ENCODE measurements at places on chromosomes 16 and 17.

DNA sequence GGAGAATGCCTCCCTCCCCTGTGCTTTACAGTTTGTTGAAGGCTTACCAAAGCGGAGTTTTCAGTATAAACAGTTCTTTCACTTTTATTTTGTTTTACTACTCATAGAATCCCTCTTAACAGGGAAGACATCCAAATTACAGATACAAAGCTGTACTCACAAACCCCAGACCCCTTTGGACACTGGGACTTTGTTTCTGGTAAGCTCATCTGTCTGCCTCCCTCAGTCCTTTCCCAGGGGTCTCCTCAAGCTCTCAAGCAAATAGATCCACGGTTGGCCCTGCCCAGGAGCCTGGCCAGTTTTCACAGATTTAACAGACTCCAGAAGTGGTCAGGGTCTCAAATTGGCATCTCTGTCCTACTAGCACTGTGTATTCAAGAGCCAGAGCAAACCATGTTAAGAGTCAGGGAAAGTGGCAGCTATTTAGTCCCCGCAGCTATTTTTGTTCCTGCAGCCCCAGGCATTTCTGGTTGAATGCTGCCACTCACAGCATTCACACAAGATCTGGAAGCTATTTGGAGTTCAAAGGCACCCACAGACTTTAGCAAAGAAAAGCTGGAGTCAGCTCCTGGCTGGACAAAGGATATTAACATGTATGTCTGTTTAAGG is 54.2 kb downstream of the TMEM100 start:
- no peak for DNase-seq

GRCh38 chr16:53947642-53948041 is 243.7 kb downstream of the FTO start:
- DNase-seq = no peak

DNA sequence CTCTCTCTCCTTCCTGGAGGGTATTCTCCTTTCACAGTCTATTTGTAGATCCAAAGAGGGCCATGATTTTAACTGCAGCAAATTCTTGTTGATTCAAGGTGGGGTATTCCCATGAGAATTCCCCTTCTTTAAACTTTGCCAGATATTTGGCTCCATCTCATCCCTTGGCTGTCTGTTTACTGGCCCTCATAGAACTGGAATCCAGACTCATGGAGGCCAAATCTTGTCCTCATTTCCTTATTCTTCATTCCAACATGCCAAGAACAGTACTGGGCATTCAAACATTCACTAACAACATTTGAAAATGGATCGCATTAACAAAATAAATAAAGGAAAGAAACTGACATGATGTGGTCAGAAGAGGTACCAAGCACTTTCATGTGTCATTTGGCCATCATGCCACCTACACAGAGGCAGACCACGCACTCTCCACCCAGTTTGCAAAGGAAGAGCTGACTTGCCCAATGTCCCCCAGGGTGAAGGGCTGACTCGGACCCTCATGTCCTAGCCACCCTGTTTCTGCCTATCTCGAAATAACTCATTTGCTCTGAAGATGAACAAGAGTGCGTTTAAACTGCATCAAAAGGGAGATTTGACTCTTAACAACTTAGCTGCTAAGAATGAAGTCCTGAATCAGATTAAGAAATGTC is 23.1 kb upstream of the SLC35B1 start:
- DNase-seq = no peak

- peak; percentile 84 for DNase-seq
These were observed 4.2 kb upstream of the FBXL16 start for GRCh38 chr16:709566-710499.

- DNase-seq = no peak
These were observed 1.2 kb downstream of the SRR start for GRCh38 chr17:2304931-2305330.

DNA sequence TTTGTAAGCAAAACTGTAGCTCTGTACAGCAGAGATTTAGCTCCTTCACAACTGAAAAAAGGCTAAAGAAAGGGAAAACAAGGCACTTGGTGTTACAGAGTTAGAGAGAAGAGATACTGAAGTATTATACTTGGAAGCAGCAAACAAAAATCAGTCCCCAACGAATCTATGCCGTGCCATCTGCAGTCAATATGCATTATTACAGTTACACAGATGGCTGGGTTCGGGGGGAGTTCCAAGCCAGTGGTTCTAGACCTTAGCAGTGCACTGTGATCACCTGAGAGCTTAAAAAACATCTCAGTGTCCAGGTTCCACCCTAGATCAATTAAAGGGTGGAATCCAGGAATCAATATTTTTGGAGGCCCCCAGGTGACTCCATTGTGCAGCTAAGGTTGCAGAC is 489.9 kb downstream of the SHISA9 start:
- no peak for DNase-seq

DNA sequence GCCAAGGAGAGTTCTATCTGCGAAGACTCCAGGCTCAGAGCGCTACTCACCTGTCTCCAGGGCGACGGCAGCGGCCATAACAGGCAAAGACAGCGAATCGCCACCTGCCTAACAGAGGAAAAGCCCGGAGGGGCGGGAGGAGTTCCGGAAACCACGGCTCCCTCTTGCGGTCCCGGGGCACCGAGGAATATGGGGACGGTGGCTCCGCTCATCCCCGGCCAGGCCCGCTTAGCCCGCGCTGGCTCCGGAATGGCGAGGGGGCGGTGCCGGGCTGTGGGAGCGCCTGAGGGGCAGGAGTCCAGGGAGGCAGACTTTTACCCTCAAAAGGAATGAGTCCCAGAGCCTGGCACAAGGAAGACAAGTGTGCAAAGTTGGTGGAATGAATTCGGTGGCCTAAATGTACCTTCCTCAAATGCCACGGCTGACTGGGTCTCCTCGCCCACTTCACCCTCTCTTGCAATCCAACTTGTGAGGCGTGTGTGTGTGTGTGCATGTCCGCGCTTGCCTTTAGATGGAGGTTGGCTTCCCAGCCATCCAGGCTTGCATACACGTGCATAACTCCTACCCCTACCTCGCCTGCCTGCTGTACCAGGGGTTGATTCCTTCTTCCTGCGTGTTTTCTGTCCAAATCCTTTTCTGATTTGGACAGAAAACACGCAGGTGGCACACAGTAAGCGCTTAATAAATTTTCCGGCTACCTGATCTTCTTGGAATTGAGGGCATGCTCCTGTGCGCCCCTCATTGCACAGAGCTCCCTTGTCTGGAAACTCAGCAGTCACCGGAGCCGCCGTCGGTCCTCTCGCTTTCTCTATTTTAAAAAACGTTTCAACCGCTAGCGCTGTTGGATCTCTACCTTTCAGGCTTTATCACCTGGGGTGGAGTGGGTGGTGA is 3.5 kb downstream of the C17orf100 start:
- no peak for DNase-seq

- peak; percentile 96 for DNase-seq
These were observed 65.6 kb downstream of the PDPK1 start for GRCh38 chr16:2603165-2604015.

GRCh38 chr17:7060165-7060891 is 16.4 kb upstream of the SLC16A11 start:
- peak; percentile 87 for DNase-seq

DNA sequence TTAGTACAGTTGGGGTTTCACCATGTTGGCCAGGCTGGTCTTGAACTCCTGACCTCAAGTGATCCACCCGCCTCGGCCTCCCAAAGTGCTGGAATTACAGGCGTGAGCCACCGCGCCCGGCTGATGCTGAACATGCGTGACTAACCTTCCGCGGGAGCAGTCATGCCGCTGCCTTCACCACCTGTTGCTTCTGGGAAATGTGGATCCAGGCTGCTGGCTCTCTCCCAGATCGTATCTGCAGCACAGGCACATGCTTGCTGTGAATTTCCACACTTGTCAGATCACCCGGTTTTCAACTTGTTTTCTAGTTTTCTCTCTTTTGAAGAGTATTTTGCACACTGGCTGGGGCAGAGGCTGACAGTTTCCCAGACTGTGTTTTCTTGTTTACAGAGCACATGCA is 97.9 kb downstream of the ADCY9 start:
- peak; percentile 19 for DNase-seq

DNA sequence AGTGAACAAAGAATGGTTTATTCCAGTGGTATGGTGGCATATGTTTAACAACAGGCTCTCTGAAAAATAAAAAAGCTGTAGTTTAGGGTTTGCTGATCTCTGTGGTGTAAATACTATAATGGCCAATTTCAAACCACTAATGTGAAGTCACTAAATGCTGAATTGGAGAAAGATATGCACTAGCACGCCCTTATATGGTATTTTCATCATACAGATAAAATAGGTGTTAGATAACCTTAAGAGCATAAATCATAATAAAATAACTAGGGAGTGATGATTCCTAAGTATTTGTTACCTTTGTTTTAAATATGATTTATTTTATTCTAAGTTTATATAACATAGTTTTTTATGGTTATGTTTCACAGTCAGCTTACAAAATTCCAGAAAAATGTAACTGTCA is 17.2 kb downstream of the NLK start:
- DNase-seq = no peak

DNA sequence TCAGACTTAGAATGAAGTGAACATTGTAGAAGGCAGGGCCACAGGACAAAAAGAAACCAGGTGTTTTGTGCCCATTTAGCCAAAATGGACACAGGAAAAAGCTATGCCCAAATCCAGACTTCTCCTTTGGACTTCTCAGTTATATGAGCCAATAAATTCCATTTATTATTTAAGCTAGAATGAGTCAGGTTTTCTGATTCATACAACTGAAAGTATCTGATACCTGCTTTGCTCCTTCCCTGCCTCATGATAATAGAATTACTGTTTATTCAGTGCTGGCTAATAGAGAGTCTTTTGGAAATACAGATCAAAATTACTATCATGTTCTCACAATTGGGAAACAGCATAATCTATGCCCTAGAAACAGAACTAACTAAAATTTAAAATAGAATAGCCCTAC is 8.7 kb upstream of the CPD start:
- DNase-seq = no peak

DNA sequence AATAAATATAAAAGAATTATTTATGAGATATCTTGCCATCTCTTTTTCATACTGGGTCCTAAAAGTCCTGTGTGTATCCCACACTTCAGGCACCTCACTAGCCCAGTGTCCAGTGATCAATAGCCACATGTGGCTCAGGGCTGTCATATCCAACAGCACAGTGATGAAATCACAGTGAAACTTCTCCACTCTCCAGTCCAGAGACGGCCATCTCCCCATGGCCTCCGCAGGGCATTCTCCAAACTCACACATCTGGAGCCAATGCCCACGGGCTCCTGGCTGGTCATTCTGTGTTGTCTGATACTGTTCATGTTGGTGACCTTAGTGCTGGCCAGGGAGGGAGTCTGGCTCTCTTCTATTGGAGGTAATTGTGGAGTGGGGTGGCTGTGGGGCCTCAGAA is 125.2 kb upstream of the SDK2 start:
- no peak for DNase-seq

GRCh38 chr16:77790912-77791311 is 2.5 kb downstream of the VAT1L start:
- peak; percentile 21 for DNase-seq

Data from fibroblast of mammary gland (primary cell).